ENCODE measurements at places on chromosomes 3 and 15.

- DNase-seq = peak; percentile 60
Measured at GRCh38 chr3:113266738-113267137, 55.4 kb downstream of the BOC start.

- peak; percentile 8 for DNase-seq
Measured at GRCh38 chr3:52532517-52532837, 1.2 kb downstream of the NT5DC2 start.

DNA sequence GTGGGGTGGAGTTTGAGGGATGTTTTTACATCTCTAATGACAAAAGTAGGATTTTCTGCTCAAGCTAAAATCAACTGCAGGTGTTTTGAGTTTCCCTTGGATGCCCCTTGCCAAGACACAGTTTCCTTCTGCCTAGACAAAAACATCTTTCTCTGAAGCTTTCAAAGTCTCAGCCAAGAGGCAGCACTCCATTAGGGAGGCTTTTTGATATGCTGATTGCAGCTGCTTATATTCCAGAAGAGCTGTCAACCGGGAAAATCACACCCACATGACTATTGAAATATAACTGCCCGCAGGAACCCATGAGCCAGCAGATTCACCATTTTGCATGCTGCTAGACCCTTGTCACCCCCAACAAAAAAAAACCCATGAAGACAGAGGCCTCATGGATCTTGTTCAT is 27.5 kb upstream of the ZNF148 start:
- no peak for DNase-seq

- no peak for DNase-seq
Measured at GRCh38 chr3:84082726-84083125, 876.1 kb upstream of the CADM2 start.

GRCh38 chr3:71695000-71695482 is 30.2 kb downstream of the EIF4E3 start:
- DNase-seq = no peak

GRCh38 chr3:179088306-179088705 is 16.7 kb upstream of the ZMAT3 start:
- no peak for DNase-seq

- DNase-seq = peak; percentile 33
Measured at GRCh38 chr15:50909010-50909317, 481 bp downstream of the AP4E1 start.

- no peak for DNase-seq
Measured at GRCh38 chr3:188338086-188338485, 184.1 kb downstream of the LPP start.

DNA sequence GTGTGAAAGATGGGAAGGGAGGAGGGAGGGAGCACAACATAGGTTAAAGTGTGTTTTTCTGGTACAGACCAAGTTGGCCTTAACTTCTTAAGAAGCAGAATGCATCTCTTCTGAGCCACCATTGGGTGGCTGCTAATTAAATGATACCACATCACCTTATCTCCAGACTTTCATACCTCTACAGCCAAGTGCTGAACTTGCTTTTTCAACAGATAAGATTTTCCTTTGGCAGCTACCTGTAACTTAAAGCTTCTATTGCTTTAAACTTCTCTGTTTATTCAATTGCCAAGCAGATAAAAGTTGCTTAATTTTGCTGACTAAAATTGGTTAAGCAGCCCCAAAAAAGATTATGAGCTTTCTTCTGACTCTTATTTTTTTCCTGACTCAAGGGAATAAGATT is 292.4 kb upstream of the SGO1 start:
- DNase-seq = no peak

- no peak for DNase-seq
Measured at GRCh38 chr15:58684751-58685150, 64.8 kb downstream of the ADAM10 start.

DNA sequence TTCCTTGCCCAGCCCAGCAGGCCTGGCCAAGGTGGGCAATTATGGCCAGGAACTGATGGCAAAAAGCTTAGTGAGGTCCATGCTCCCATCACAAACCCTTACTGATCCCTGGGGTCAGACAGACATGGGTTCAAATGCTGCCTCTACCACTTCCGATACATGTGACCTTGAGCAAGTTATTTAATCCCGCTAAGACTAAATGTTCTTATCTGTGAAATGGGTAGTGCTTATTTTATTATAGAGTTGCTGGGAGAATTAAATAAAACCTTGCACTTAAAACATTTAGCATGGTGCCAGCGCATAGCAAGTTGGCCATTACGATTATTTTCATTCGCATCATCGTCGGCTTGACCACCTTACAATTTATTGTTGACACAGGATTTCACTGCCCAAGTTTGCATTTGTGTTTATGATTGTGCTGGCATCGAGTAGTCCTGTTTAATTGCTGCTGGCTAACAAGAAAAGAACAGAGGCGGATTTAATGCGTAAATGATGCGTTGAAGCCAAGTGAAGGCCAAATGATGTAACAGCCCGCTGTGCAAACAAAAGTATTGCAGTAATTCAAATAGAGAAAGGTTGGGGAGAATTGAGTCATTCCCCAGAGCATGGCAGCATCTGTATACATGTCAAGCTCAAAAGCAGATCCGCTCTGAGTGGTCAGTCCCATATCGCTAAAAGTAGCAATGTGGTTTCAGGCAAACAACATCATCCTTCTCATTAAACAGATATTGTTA is 7.3 kb upstream of the FURIN start:
- DNase-seq = peak; percentile 73

Data from NCI-H2081 (cell line).